Cerebellum (tissue), 4 donors: ENCODE measurements at places on chromosomes 13 and 19.

DNA sequence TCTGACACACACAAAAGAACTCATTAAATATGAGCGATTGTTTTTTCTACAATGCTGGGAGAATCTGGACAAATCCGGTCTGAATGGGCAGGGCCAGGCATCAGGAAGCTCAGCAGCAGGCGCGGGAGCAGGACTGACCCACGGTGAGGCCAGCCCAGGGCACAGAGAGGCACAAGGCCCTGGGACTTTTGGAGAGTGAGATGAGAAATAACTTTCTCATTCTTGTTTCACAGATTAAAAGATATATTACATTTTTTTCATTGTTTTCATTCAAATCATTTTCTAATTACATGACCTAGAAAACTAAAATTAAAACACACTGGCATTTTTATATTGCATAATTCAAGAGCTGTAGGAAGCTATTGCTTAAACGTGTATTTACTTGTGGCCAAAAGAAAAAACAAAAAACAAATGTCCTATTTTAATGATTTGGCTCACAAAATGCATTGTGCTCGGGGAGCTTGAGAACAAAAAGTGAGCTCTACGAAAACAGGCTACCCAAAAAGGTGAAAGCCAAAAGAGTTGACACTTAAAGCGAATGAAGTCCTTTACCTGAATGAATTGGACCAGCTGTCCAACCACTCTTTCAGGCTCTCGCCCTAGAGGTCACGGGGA lies 133.1 kb downstream of the TNFRSF19 start:
- no peak for DNase-seq

DNA sequence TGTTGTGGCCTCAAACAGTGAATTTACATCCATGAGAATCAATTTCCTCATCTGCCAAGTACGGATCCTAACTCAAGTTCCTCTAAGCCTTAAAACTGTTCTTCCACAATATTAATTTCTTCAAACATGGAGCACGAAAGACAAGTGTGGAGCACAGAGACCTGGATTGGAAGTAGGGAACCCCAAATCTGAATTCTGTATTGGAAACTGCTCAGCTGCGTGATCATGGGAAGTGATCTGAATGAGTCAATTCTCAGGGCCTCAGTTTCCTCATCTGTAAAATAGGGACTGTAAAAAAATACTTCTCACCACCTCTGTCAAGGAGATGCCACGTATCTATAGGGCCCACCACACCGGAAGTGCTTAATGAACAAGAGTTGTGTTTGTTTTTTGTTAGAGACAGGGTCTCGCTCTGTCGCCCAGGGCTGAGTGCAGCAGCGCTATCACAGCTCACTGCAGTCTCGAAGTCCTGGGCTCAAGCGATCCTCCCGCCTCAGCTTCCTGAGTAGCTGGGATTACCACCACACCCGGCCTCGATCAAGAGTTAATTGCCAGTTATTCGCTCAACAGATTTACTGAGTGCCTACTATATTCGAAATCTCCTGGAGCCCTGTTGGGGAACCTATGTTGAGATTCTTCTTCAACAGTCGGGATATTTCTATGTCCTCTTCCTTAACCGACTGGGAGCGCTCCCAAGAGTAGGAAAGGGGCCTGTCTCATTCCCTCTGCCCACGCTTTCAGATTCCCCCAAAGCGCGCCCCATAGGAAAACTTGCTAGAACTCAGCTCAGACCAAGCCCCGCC lies 1.6 kb downstream of the SERTAD3 start:
- DNase-seq, result no peak

DNA sequence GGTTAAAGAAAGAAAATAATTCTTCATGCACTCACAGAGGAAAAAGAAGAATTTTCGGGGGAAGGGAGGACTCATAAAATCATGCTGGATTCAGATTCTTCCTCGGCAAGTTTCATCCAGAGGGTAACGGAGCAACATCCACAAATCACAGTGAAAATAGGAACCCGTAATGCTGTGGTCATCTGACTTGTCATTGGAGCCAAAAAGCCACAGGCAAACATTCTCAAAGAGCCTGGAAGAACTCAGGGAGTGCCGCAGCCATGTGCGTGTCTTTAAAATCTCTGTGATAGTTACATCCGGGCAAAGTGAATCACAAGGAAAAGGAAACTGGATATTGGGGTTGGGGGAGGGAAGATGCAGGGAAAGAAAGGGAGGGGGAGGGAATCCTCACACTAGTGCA lies 33.0 kb upstream of the VSTM2B start:
- DNase-seq, result no peak

DNA sequence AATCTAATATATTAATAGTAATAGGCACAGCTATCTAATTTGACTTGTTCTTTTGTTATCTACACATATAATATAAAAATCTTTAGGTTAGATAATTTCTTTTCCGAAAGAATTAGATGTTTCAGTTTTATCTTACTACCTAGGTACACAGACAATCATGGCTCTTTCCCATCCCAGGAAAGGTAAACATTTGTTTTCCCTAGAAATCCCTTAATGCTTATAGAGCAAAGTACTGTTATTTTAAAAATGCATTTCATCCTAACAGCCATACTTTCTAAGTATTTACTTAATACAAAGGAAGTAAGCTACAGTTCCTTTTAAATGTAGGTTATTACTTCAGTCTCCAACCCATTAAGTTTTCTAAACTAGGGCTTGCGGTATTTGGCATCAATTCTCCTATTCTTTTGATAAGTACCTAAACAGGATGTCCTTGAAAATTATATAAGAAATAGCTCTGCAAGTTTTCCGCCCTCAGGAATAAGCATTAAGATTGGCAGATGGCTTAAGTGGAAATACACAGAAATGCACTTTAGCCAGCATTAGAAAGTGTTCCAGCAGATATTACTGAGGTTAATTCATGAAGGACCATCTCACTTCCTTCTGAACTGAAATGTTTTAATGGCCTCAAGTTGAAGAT lies 616.2 kb upstream of the SPRY2 start:
- no peak for DNase-seq

DNA sequence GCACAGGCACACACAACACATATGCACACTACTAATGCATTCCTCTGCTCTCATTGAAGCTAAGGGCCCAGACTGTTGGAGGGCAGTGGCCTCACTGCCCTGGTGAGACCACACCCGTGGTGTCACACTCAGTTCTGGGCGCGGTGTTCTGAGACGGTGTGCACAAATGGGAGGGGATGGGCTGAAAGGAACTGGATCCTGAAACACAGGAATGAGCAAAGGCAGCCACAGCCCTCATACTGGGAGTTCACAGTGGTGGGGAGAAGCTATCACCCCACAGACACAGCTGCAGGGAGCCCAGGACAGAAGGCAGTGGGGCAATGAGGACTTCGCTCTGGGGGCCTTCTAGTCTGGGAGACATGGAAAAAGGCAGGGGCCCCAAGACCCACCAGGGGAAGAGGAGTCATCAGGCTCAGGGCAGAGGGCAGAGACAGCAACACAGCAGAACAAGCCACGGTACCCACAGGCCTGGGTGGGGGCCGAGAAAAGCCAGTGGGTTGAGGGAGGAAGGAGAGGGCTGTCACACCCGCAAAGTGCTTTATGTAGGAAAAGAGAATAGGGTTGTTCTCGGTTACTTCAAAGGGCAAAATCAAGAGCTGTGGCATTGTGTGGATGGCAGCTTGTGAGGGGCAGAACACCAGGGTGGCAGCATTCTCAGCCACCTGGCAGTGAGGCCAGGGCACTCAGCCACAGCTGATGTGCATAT lies 75.4 kb upstream of the GPR183 start:
- DNase-seq, result no peak

DNA sequence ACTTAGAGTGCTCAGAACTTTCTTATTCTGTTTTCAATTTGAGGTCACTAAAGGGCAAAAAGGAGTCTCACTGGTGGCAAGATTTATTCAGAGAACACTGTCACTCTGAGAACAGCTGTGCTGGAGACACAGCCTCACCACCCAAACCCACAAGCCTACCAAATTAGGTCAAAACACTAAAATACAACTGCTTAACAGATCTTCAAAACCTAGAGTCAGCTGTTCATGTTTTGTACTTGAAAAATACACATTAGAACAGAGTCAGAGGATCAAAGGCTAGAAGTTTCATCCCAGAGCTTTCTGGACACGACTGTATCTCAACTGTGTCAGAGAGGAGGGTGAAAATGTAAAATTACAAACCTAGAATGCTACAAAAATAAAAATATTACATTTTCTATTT lies 89.3 kb downstream of the MIPEP start:
- DNase-seq, result no peak

GRCh38 chr19:1001538-1002166 lies 1.4 kb downstream of the GRIN3B start:
- peak; percentile 58 for DNase-seq

GRCh38 chr13:99892866-99893504 lies 78.6 kb downstream of the ZIC5 start:
- DNase-seq, result no peak

DNA sequence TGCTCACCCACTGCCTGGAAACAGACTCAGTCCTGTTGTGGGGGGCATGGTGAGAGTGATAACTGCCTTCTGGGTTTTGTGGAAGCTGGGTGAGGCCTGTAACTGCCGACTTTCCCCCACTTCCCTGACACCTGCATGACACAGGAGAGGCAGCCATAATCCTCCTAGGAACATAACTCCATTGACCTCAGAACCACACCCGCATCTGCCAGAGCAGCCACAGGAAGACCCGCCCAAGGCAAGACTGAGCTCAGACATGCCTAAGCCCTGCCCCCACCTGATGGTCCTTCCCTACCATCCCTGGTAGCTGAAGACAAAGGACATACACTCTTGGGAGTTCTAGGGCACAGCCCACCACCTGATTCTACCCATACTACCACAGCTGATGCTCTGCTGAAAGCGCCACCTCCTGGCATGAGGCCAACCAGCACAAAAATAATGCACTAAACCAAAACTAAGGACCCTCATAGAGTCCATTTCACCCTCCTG lies 326.7 kb downstream of the RBM26 start:
- no peak for DNase-seq

DNA sequence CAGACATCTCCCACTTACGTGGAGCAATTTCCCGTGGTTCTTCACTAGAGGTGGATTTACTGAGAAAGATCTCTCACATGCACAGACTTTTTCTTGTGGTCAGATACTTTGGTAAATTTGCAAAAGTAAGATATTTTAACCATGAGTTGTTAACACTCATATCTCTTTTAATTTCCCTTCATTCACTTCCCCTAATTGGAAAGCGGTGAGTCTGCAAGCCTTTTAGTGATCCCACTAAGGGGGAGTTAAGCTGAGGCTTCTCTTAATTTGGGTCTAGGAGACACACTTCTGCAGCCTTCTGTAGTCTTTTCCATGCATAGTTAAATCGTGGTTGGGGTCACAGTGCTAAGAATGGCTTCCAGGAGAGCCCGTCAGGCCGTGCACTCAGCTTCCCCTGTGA lies 30.7 kb upstream of the SERPINE3 start:
- no peak for DNase-seq

GRCh38 chr13:39313721-39314120 lies 275.5 kb downstream of the NHLRC3 start:
- no peak for DNase-seq

DNA sequence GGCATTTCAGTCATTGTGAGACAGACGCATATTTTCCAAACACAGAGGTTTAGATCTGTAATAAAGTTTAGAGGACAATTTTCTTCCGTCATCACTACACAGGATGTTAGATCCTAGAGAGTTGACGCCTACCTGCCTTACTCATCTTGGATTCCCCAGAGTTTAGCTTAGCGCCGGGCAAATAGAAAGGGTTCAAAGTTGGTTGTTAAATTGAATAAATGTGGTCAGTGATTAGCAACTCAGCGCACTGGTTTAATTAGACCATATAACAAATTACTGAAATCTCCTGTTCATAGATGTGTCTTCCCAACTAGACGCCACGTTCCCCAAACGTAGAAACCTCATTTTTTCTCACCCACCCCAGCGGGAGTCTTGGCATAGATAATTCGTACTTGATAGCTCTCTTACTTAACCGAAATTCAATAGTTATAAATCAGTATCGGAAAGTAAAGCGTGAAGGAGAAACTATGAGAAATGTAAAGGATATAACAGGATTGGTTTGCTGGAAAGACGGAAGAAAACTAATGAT lies 726 bp upstream of the UFM1 start:
- peak; percentile 9 for DNase-seq

- no peak for DNase-seq
Measured at GRCh38 chr13:26529441-26529840, 28.0 kb upstream of the WASF3 start.

DNA sequence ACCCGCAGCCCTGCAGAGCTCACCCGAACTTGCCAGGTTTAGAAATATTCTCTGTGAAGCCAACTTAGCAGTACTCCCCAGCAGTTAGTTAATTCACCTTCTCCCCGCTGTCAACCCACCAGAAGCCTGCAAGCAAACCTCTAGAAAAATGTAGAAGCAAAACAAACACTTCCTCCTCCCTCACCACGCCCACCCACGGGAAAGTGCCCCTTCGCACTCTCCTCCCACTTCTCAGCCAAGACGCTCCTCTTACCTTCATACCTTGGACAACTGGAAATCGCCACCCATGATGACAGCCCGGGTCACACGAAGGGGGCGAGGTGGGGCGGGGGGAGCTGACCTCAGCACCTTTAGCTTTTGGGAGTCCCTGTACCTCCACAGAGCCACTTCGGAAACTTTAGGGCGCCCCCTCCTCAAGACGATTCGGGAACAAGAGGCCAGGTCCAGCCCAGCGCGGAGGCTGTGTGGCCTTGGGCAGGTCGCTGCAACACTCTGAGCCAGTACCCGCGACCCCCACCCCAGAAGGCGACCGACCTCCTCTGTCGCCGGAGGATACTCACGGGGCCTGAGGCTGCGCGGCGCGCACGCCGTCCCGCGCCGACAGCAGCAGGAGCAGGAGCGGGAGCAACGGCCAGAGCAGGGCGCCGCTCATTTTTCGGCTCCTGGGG lies 485 bp downstream of the CPAMD8 start:
- no peak for DNase-seq

- no peak for DNase-seq
Measured at GRCh38 chr13:32124743-32125142, 93.2 kb downstream of the FRY start.

DNA sequence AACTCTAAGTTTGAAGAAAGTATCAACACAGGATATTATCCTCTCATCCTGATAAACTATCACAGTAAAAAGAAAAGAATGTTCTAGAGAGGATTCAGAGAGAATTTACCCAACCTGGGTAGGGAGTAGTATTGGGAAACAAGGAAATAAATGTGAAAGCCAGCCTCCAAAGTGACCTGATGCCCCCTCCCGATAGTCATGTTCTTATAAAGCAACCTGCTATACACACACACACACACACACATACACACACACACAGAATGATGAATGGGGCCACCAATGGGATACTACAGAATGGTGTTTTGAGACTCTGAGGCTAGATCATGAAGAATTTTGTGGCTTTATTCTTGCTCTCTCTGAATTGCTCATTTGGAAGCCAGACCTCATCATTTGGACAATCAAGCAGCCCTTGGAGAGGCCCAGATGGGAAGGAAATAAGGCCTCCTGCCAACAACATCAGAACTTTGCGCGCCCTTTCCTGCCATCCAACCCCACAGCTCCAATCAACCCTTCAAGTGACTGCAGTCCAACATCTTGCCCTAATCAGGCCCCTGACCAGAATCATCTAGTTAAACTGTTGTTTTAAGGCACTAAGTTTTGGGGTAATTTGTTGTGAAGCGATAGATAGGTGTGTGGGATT lies 807.9 kb upstream of the ARGLU1 start:
- no peak for DNase-seq
